Mesothelial cell of epicardium (in vitro differentiated cells): ENCODE measurements at places on chromosomes 5 and 9.

- DNase-seq: no peak
- no peak overlapping the region for H3K4me3 ChIP-seq
- no peaks in the 10 kb centered on the region for H3K36me3 ChIP-seq
- no peak overlapping the region for H3K27ac ChIP-seq
These were observed 10.5 kb upstream of the IRX2 start for GRCh38 chr5:2761921-2762488.

DNA sequence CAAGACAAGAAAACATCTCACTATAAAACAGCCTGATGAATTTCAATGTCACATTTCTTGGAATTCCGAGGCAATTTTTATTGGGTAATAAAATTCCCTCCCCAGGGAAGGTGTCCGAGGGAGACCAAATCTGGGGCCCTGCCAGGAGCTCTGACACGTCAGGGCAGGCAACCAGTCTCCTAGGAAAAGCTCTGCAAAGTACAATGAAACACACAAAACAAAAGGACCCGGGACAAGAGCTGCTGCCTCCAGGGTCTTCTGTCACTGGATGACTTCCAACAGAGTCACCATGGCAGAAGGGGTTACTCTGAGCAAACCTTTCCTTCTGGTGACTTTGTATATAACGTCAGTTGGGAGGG is 50.8 kb downstream of the SAXO1 start:
- H3K4me3 ChIP-seq: no peak overlapping the region
- peaks cover 10% of the 10 kb centered on the region for H3K36me3 ChIP-seq
- peaks cover 49% of the 10 kb centered on the region for H3K4me1 ChIP-seq
- no peak for DNase-seq

DNA sequence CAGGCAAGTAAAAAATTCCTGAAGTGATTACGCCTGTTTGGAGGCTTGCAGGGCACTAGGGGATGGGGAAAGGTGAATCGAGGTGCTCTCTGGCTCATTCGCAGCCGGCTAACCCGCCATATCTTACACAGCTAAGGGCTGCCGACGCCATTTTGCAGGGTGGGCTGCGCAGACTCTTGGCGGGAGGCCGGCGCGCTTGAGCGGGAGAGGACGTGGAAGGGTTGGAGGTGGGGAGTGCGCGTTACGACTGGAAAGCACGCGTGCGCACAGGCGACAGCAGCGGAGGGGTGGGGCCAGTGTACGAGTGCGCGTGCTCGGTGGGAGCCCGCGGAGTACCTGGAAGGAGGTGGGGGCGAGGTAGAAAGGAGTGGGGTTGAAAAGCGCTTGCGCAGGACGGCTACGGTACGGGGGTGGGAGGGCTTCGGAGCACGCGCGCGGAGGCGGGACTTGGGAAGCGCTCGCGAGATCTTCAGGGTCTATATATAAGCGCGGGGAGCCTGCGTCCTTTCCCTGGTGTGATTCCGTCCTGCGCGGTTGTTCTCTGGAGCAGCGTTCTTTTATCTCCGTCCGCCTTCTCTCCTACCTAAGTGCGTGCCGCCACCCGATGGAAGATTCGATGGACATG is at the start of gene NPM1:
TSS of gene NPM1 (plus strand) at position 505 of the 625 bp plus-strand sequence. CDS start at position 605, 100 bp downstream.
- H3K36me3 ChIP-seq: peaks cover 8% of the 10 kb centered on the region
- no peaks in the 10 kb centered on the region for H3K27me3 ChIP-seq
- peak within 1 kb of the TSS; percentile 95 for H3K4me3 ChIP-seq
- peak; percentile 98 for DNase-seq
- peak within 1 kb of the TSS; percentile 99 for H3K27ac ChIP-seq

- H3K27ac ChIP-seq: no peak overlapping the region
- H3K27me3 ChIP-seq: peaks cover 57% of the 10 kb centered on the region
- peak; percentile 59 for DNase-seq
- peak overlapping the region; percentile 75 for H3K4me3 ChIP-seq
These were observed 605 bp downstream of the CHSY3 start for GRCh38 chr5:129904667-129905472.

GRCh38 chr5:36438765-36439561 is 137.3 kb upstream of the RANBP3L start:
- no peak overlapping the region for H3K4me3 ChIP-seq
- DNase-seq: no peak
- H3K36me3 ChIP-seq: no peaks in the 10 kb centered on the region
- H3K27ac ChIP-seq: peak overlapping the region; percentile 60
- no peaks in the 10 kb centered on the region for H3K27me3 ChIP-seq

DNA sequence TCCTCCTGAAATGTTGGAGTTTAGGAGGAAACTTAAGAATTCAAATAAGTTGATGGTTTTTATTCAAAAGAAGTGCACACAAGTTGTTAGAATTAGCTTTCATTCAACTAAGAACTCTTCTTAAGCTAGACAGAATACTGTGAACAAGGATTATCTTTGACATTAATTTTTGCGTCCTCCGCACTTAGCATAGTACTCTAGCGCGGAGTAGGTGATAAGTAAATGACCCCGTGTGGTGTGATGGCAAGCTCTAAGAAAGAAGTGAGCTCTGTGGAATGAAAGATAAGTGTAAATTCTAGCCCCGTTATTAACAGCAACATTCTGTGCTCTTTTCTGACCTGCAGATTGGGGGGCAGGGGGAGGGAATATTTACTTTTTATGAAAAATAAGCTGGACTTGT is 1.0 kb downstream of the BRIX1 start:
- peaks cover 17% of the 10 kb centered on the region for H3K36me3 ChIP-seq
- no peaks in the 10 kb centered on the region for H3K27me3 ChIP-seq
- H3K4me3 ChIP-seq: no peak overlapping the region
- peaks cover 29% of the 10 kb centered on the region for H3K4me1 ChIP-seq
- no peak overlapping the region for H3K27ac ChIP-seq

- no peaks in the 10 kb centered on the region for H3K27me3 ChIP-seq
- H3K27ac ChIP-seq: peak overlapping the region; percentile 97
- peaks cover 58% of the 10 kb centered on the region for H3K4me1 ChIP-seq
- no peak for DNase-seq
These were observed 140.7 kb downstream of the C9orf50 start for GRCh38 chr9:129480227-129480626.

DNA sequence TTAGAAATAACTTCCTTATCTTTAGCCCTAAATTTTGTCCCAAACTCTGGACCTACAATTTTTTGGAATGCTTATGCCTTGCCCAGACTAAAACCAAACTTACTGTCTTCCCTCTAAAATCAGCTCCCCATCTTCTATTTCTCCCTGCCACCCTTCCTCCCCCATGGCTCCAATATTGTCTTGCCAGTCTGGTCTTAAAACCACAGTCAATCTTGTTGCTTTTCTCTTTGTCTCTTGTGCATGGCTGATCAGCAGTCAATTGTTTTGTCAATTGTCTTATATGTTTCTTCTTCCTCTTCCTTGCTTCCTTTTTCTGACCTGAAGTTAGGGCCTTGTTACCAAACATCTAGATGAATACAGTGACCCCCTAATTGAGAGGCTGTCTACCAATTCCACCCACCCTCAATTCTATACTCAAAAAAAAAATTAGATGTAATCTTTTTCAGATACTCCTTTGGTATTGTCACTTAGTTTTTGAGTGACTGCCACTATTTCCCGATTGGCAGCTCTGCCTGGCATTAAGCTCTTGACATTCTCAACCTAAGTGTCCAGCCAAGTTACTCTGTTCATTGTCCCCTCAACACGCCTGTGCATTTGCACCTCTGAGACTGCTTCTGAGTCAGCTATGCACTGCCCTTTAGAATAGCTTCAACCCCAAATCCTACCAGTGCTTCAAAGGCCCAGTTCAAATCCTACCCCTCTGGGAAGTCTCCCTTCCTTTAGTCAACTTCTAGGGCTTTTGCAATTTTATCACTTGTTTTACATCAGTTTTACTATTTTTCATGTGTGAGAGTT is 2.5 kb downstream of the PDCD1LG2 start:
- no peaks in the 10 kb centered on the region for H3K27me3 ChIP-seq
- DNase-seq: no peak

DNA sequence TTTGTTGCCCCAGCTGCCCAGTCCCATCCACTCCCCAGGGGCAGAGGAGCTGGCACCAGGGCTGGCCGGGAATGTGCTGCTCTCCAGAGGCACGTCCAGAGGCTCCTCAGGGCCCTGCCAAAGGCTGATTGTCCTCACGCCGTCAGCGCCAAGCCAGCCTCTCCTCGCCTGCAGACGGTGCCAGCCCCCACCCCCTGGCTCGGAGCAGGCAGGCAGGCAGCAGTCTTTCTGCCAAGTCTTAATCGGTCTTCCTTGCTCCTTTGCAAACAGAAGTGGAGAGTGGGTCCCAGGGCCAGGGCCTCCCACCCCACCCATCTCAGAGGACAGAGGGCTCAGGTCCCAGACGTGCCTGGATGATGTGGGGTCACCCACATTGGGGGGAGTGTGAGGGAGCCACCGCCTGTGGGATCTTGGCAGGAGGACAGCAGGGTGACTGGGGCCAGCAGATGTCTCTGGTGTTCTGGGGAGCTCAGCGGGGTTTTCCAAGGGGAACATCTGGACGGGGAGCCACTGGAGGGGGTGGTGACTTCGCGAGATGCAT is 36.3 kb downstream of the FAM163B start:
- peaks cover 14% of the 10 kb centered on the region for H3K4me1 ChIP-seq
- no peak overlapping the region for H3K4me3 ChIP-seq
- H3K27ac ChIP-seq: no peak overlapping the region
- no peak for DNase-seq
- H3K27me3 ChIP-seq: no peaks in the 10 kb centered on the region

- no peak overlapping the region for H3K4me3 ChIP-seq
- DNase-seq: no peak
- H3K4me1 ChIP-seq: peaks cover 8% of the 10 kb centered on the region
- H3K36me3 ChIP-seq: peaks cover under 1% of the 10 kb centered on the region
- H3K27me3 ChIP-seq: no peaks in the 10 kb centered on the region
These were observed 13.9 kb upstream of the BASP1 start for GRCh38 chr5:17203329-17204132.

- no peak overlapping the region for H3K27ac ChIP-seq
- DNase-seq: no peak
- peaks cover 2% of the 10 kb centered on the region for H3K4me1 ChIP-seq
- H3K27me3 ChIP-seq: no peaks in the 10 kb centered on the region
- H3K36me3 ChIP-seq: peaks cover 39% of the 10 kb centered on the region
These were observed 9.3 kb downstream of the PHYKPL start for GRCh38 chr5:178223196-178223773.

- H3K4me3 ChIP-seq: no peak overlapping the region
- H3K27ac ChIP-seq: no peak overlapping the region
- H3K36me3 ChIP-seq: no peaks in the 10 kb centered on the region
- H3K27me3 ChIP-seq: peaks cover 26% of the 10 kb centered on the region
- H3K4me1 ChIP-seq: no peaks in the 10 kb centered on the region
- DNase-seq: no peak
These were observed 24.8 kb downstream of the FLT4 start for GRCh38 chr5:180624587-180624986.

GRCh38 chr5:121867403-121867802 is 15.7 kb downstream of the FTMT start:
- no peak for DNase-seq
- H3K4me3 ChIP-seq: no peak overlapping the region
- no peak overlapping the region for H3K27ac ChIP-seq
- H3K27me3 ChIP-seq: no peaks in the 10 kb centered on the region

DNA sequence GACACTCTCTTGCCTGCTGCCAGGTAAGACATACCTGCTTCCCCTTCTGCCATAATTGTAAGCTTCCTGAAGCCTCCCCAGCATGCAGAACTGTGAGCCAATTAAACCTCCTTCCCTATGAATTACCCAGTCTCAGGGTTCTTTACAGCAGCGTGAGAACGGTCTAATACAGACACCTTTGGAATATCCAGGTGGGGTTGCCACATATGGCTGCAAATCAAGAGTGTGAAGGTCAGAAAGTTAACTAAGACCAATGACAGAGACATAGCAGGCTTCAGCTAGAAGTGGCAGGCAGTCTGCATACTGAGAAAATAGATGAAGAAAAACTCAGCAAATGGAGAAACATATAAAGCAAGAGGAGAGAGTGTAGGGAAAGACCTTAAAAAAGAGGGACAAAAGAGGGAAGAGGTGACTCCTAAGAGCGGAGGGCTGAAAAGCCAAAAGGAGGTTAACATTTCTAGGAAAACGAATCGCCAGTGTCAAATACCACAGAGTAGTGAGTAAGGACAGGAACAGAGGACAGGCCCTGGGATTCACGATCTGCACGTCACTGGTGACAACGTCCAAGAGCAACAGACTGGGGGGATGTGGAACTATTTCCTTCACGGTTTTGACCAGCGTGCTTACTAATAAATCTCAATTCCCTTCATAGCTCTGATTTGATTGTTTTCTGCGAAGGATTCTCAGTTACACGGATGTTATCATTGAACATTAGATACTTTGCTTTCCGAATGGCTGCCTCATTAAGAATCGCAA is 1.7 kb upstream of the ACO1 start:
- no peak overlapping the region for H3K4me3 ChIP-seq
- H3K4me1 ChIP-seq: peaks cover 9% of the 10 kb centered on the region
- peaks cover 43% of the 10 kb centered on the region for H3K27me3 ChIP-seq
- H3K27ac ChIP-seq: no peak overlapping the region

DNA sequence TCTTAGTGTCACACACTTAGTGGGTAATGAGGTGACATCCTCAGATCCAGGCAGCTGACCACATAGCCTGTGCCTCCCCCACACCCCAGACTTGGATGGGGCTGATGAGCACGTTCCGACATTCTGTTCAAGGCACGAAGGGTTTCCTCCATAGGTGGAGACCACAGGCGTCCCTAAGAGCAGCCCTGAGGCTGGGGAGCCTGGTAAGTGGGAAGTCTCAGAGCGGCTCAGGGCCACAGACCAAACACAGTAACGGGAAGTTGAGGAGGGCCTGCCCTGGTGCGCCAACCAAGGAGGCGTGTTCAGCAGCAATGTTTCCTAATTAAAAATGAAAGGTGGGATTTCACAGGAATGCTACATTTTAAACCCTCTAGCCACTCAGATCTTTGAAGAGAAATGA is 102.3 kb upstream of the PHYKPL start:
- H3K4me3 ChIP-seq: no peak overlapping the region
- H3K36me3 ChIP-seq: no peaks in the 10 kb centered on the region
- H3K27me3 ChIP-seq: no peaks in the 10 kb centered on the region
- H3K27ac ChIP-seq: peak overlapping the region; percentile 53
- peaks cover 67% of the 10 kb centered on the region for H3K4me1 ChIP-seq
- no peak for DNase-seq

DNA sequence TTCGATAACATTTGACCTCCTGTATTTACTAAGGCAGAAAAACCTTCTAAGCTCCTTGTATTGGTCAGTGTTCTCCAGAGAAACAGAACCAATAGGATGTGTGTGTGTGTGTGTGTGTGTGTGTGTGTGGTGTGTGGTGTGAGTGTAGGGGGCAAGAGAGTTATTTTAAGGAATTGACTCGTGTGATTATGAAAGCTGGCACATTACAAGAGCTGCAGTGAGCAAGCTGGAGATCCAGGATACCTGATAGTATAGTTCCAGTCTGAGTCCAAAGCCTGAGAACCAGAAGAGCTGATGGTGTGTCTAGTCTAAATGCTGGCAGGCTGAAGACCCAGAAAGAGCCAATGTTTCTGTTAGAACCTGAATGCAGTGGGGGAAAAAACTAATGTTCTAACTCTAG is 21.2 kb upstream of the PIK3R1 start:
- no peaks in the 10 kb centered on the region for H3K27me3 ChIP-seq
- H3K4me3 ChIP-seq: no peak overlapping the region
- peaks cover 24% of the 10 kb centered on the region for H3K4me1 ChIP-seq
- H3K27ac ChIP-seq: no peak overlapping the region
- DNase-seq: no peak
